ENCODE measurements at places on chromosomes 12 and 14.

DNA sequence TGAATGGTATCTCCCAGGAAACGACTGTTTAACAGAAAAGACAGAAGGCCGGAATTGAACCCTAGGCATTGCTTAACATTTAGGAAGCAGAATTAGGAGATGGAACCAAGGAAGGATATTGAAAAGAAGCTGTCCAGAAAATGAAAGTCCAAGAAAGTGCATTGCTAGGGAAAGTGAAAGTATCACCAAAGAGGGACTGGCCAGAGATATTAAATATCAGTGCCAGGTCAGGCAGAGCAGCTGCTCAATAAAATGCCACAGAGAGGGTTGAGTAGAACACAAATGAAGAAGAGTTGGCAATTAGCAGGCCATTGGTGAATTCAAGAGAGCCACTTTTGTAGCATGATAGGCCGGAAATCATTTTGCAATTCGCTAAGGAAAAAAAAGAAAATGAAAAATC is 101.6 kb downstream of the CFAP54 start:
- no peak for DNase-seq

- DNase-seq = no peak
Observed at GRCh38 chr12:44031472-44032185, 195.7 kb downstream of the TMEM117 start.

DNA sequence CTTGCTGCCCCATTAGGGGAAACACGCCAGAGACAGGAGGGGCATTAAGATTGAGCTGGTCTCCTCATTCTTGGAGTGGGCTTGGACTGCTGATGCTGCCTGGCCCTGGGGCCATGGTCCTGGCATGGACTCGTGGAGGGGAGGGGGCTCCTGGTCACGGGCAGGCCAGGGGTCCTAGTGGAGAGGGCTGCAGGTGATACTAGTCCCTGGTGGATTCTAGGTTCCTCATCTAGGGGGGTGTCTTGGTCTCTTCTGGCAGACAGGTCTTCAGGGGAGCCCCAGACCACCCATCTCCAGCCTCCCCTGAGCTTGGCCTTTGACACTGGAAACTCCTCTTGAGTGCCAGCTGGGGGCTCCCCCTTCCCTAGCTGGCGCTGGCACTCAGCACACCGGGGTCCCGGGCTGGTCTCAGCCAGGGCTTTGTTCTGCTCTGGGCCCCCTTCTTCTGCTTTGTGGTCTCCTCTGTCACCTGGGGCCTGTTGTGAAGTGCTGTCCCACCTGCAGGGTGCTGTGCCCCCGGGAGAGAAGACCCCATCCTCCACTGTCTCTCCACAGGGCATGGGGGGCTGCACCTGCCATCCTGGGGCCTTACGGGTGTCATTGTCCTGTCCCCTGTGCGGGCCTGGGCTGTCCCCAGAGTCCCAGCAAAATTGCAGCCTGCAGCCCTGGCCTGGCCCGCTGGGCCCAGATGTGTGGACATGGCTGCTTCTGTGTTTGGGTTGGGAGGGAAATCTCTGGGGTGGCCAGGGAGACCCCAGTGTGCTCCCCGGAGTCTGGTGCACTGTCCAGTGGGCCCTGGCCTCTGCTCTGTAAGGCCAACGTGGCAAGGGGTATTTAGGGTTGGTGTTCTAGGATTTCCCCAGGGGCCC is 2.3 kb downstream of the KIF26A start:
- DNase-seq = no peak

DNA sequence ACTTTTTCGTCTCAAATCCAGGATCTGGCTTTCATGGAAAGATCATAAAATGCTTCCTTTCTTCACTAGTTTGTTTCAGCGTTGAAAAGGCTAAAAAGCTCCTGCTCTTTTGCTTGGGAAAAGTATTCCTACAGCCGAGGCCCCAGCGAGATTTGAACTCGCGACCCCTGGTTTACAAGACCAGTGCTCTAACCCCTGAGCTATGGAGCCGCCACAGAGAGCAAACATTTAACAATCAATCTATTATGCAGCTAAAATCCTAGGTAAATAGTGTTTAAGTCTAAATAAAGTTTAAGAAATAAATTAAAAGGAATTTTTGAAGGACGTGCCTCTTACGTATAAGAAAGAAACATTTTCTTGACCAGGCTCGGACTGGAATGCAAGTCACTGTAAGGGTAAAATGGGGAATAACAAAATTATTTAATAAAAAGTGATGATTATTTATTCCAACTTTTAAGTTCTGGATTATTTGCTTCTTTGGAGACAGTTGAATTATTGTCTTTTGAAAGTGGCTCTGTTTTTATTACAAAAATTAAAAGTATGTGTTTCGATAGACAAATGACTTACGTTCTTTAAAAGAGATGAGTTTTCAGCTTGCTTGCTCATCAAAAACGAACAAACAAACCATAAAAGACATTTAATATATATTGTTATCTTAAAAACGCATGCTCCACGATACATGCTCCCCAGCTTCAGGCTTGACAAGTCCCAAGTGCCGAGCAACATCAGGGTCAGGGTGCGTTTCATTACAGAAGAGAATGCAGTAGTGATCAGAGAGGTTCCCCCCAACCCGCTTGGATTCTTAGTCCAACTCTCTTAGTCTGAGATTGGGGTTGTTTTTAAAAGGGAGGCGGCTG is 10.2 kb downstream of the OR6S1 start:
- DNase-seq = peak; percentile 74

DNA sequence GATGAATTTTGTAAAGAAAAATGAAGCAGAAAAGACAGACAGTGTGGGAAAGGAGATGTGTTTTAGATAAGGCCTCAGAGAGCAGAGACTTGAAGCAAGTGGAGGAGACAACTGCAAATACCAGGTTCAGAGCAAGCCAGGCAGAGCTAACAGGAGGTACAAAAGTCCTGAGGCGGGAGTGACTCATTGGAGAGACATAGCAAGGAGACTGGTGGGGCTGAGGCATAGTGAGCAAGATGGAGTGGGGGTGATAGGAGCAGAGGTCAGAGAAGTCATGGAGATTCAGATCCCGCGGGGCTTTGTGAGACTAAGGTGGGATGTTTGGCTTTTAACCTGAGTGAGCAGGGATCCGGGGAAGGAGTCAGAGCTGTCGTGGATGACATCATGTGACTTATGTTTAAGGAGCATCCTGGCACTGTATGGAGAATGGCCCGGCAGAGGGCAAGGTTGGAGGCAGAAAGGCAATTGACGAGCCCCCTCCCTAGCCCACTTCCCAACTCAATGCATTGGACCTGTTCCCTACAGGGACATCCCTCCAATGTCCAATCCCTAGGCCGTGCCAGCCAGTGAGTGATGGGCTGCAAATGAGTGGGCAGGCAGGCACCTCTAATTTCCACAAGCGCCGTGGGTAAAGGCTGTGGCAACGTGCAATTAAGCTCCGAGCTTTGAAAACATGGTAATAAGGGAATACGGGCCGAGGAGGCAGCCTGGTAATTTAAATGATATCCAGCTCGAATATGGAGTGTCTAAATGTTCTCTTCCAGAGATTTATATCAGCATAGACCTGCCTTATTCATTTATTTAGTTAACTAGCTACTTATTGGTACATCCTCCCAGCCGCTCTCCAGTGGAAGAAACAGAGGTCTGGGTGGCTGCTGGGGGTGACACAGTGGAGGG is 206.8 kb upstream of the LHX5 start:
- DNase-seq = no peak

DNA sequence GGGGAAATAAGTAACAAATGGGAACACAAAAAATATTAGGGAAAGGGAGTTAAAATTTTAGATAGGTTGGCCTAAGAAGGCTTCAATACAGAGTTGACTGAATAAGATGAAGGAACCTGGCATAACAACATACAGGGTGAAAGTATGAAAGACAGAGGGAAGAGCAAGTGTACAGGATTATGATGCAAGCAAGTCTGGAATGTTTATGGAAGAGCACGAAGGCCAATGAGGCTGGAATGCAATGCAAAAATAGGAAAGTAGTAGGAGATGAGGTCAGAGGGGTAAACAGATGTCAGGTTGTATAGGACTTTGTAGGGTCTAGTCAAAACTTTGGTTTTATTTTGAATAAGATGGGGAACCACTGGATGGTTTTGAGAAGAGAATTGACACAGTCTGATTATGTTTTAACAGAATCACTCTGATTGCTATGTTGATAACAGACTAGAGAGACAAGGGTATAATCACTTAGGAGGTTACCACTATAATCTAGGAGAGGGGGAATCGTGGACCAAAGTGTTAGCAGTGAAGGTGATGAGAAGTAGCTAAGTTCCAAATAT is 96.8 kb downstream of the OSBPL8 start:
- DNase-seq = no peak

GRCh38 chr14:96109596-96110355 is 70.6 kb downstream of the C14orf132 start:
- no peak for DNase-seq

DNA sequence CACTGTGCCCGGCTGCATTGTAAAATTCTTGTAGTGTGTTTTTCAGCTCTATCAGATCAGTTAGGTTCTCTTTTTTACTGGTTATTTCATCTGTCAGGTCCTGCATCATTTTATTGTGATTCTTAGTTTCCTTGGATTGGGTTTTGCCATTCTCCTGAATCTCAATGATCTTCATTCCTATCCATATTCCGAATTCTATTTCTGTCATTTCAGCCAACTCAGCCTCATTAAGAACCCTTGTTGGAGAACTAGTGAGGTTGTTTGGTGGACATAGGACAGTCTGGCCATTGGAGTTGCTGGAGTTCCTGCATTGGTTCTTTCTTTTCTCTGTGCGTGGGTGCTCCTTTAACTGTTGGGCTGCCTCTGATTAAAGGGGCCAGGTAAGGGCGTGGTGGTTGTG is 5.6 kb upstream of the C1S start:
- DNase-seq = no peak

DNA sequence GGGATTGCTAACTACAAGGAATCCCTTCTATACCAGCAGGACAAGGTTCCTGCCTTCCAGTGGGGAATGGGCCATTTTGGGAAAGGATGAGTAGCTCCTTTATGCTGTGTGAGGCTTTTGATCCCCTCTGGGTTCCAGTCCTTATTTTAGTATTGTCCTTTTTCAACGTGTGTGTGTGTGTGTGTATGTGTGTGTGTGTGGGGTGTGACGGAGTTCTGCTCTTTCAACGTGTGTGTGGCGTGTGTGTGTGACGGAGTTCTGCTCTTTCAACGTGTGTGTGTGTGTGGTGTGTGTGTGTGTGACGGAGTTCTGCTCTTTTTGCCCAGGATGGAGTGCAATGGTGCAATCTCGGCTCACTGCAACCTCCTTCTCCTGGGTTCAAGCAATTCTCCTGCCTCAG is 27.4 kb downstream of the RAB35 start:
- no peak for DNase-seq

DNA sequence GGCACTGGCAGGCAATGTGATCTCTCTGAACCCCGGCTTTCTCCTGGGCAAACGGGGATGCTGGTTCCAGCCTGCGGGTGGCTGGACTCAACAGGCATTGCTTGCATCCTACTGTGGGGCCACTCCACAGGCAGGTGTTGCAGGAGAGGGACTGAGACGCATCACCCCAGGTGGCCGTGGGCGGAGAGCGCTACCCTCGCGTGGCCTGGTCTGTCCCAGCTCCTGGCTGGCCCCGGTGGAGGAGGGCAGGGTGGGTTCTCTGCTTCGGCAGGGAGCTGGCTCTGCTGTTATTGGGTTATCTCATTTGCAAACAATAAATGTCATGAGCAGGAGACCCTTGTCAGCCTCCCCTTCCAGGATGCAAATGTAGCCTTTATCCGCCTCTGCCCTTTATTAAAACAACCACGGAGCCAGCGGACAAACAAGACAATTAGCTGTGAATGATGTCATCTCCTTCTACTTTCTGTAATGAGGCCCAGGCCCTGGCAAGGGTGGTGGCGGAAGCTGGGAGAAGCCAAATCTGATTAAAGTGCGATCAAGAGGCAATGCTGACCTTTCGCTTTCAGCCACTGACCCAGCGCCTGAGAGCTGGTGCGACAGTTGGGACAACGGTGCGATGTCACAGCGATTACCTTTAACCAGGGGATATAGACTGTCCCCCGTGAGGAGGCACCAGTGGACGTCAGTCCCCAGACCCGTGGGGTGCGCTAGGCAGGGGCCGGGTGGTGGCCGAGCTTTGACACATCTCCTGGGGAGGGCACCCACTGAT is 161.8 kb downstream of the KIF26A start:
- DNase-seq = no peak

- DNase-seq = peak; percentile 55
Observed at GRCh38 chr12:131830335-131830913, 2.2 kb downstream of the MMP17 start.

GRCh38 chr12:53096089-53096741 is 1.3 kb upstream of the IGFBP6 start:
- DNase-seq = no peak

DNA sequence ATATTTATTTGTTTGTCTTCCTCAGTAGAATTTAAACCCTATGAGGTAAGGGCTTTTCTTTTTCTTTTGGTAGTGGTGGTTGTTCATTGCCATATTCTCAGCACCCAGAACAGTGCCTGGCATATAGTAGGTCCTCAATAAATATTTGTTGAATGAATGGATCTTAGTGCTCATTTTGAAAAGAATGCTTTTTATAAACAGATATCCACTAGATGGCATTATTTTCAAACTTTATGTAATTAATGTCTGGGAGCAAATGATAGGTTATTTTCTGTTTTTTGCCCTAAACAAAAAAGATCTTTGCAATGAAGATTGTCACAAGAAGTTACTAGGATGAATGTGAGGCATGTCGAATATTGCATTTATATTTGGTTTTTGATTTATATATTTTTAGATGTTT is 64.1 kb downstream of the RAD51B start:
- no peak for DNase-seq

All from SW 1271 (cell line).